Activated CD4-positive, alpha-beta memory T cell treated with anti-CD3 and anti-CD28 coated beads for 36 hours (primary cell): ENCODE measurements at places on chromosomes 3 and 15. TPM values are rescaled to one million over a fixed set of nuclear protein-coding genes. Genes with fewer than 3 reads are reported as not detected.

DNA sequence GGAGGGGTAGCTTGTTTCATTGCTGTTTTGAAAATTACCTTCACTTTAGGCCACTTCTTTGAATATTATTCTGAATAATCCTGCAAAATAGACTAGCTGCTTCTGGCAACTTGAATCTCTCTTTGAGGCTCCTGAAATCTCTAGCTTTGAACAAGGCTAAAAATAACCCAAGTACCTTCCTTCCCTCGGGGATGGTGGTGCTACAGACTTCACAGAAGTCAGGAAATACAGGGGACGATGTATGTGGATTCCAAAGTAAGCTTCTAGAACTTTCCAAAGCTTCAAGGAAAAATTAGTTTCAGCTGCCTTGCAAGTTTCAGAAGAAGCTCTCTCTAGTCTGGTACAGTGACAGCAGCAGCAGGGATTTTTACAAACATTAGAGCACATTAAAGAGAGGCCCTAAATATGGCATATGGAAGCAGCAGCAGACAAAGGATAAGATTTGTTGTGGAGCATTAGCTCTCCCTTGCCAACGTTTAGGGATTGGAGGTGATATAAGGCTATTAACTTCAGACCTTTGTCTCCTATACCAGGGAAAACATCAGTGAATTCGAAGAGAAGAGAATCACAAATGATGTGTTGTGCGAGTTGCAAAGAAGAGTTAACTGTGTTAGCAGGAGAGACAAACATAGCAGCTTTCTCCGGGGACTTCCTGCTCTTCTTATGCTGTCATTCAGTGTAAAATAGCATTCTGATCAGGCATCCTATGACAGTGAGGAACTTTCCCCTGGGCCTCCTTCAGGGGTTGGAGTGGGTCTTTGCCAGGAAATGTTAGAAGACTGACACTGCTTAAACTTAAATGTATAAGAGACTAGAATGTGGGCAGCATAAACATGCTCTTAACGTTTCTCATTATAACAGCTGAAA lies 783.0 kb upstream of the ARPP21 start:
- H3K27me3 ChIP-seq, result no peaks in the 10 kb centered on the region
- H3K27ac ChIP-seq, result no peak overlapping the region
- H3K4me1 ChIP-seq, result no peaks in the 10 kb centered on the region
- DNase-seq, result no peak
- no peaks in the 10 kb centered on the region for H3K36me3 ChIP-seq

GRCh38 chr3:195249057-195249770 lies 21.7 kb downstream of the XXYLT1 start:
- H3K4me3 ChIP-seq, result no peak overlapping the region
- peaks cover 16% of the 10 kb centered on the region for H3K4me1 ChIP-seq
- H3K27ac ChIP-seq, result no peak overlapping the region
- H3K36me3 ChIP-seq, result peaks cover 6% of the 10 kb centered on the region
- DNase-seq, result no peak
- no peaks in the 10 kb centered on the region for H3K27me3 ChIP-seq

GRCh38 chr3:130973406-130973805 lies 53.2 kb downstream of the ASTE1 start:
- H3K36me3 ChIP-seq, result peaks cover 34% of the 10 kb centered on the region
- DNase-seq, result no peak
- peaks cover 8% of the 10 kb centered on the region for H3K4me1 ChIP-seq
- no peaks in the 10 kb centered on the region for H3K27me3 ChIP-seq

DNA sequence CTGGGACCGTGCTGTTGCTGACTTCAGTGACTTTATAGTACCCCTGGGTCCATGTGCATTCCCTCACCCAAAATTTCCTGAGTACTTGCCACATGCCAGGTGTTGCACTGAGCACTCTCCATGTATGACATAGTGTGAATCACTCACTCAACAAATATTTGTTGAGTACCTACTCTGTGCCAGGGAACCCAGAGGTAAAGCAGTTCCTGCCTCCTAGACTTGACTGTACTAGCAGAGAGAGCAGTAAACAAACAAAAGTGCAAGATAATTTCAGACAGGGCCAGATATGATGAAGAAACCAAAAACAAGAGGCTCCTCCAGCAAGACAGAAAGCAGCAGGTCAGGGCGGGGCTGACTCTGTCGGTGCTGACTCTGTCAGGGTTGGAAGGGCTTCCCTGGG lies 12.2 kb downstream of the TGM4 start:
- no peaks in the 10 kb centered on the region for H3K36me3 ChIP-seq
- no peak overlapping the region for H3K4me3 ChIP-seq
- H3K4me1 ChIP-seq, result no peaks in the 10 kb centered on the region
- H3K27me3 ChIP-seq, result peaks cover 9% of the 10 kb centered on the region
- no peak overlapping the region for H3K27ac ChIP-seq

GRCh38 chr3:190848870-190849269 lies 13.6 kb downstream of the GMNC start:
- H3K4me3 ChIP-seq, result no peak overlapping the region
- H3K4me1 ChIP-seq, result no peaks in the 10 kb centered on the region
- no peak for DNase-seq
- H3K27me3 ChIP-seq, result no peaks in the 10 kb centered on the region
- H3K36me3 ChIP-seq, result no peaks in the 10 kb centered on the region

DNA sequence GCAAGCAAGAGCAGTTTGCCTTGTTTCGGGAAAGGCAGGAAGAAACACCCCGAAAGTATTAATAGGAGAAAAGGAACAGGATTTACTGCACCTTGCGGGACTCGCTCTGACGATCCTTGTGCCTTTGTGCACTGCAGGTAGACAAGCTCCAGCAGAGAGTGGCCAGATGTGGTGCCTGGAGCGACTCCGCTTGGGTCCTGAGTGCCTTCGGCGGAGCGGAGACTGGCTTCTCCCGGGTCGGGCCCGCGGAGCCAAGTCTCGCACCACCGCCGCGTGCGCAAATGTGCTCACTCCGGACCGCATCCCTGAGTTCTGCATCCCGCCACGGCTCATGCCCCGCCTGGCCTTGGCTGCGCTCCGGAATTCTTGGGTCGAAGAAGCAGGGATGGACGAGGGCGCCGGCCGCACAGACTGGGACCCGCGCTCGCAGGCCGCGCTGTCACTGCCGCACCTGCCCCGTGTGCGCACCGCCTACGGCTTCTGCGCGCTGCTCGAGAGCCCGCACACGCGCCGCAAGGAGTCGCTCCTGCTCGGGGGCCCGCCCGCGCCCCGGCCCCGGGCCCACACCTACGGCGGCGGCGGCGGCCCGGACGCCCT lies 769 bp downstream of the C2CD4A start:
- peak overlapping the region; percentile 69 for H3K4me3 ChIP-seq
- DNase-seq, result peak; percentile 32
- H3K36me3 ChIP-seq, result no peaks in the 10 kb centered on the region

DNA sequence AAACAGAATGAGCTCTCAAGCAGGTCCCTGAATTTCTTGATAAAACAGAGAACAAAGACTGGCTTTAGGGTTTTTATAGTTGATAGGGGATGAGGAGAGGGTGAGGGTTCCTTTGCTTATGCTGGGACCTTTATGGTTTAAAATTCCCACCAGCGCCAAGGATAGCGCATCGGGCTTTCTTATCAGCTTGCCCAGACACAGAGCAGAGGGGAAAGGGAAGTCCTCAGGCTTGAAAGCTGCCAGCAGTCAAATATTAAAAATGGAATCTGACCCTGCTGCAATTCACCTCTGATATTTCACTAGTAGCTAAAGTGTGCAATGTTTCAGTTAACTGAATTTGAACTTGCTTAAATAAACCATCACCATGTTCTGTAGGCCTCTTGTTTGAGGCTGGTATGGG lies 55.0 kb upstream of the EPHA3 start:
- H3K27me3 ChIP-seq, result no peaks in the 10 kb centered on the region
- H3K36me3 ChIP-seq, result no peaks in the 10 kb centered on the region
- H3K4me3 ChIP-seq, result no peak overlapping the region
- H3K27ac ChIP-seq, result no peak overlapping the region
- no peaks in the 10 kb centered on the region for H3K4me1 ChIP-seq

GRCh38 chr3:13019243-13020095 lies 53.8 kb downstream of the IQSEC1 start:
- no peaks in the 10 kb centered on the region for H3K36me3 ChIP-seq
- H3K27me3 ChIP-seq, result no peaks in the 10 kb centered on the region
- H3K4me1 ChIP-seq, result peaks cover 14% of the 10 kb centered on the region
- H3K27ac ChIP-seq, result no peak overlapping the region

GRCh38 chr3:9549600-9549999 lies 4.0 kb downstream of the LHFPL4 start:
- H3K4me1 ChIP-seq, result peaks cover 7% of the 10 kb centered on the region
- no peak for DNase-seq
- H3K27ac ChIP-seq, result no peak overlapping the region
- peaks cover 44% of the 10 kb centered on the region for H3K27me3 ChIP-seq
- H3K4me3 ChIP-seq, result no peak overlapping the region
- H3K36me3 ChIP-seq, result peaks cover 2% of the 10 kb centered on the region

GRCh38 chr15:31442699-31443111 lies 116.1 kb downstream of the KLF13 start:
- peak; percentile 41 for DNase-seq
- H3K36me3 ChIP-seq, result no peaks in the 10 kb centered on the region
- H3K4me1 ChIP-seq, result peaks cover 51% of the 10 kb centered on the region
- H3K4me3 ChIP-seq, result no peak overlapping the region
- H3K27ac ChIP-seq, result peak overlapping the region; percentile 43

GRCh38 chr3:156888576-156888975 lies 62.4 kb downstream of the LEKR1 start:
- H3K27me3 ChIP-seq, result no peaks in the 10 kb centered on the region
- DNase-seq, result no peak
- H3K36me3 ChIP-seq, result no peaks in the 10 kb centered on the region
- H3K4me3 ChIP-seq, result no peak overlapping the region

DNA sequence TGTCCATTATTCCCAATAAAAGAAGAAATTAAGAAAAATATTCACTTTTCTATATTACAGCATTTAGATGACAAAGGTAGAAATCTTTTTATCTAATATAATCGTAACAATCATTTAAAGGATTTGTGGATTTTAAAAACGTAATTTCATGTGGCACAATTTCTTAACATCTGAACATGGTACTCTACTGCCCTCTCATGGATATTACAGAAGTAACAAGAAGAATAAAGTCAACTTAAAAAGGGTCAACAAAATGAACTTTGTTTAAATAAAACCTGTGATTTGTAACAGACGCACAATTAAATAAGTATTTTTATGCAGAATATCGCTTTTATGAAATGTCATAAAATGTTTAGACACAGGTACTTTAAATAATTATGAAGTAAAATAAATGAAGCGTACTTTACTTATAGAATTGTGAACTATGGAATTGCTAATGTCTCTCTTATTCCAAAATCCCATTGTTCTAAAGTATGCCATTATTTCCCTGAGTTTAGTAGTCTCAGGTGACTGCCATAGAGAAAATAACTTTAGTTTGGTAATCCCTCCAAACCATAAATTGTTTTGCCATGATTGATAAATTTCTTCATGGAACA lies 366.8 kb upstream of the ZNF385D start:
- no peak for DNase-seq
- no peaks in the 10 kb centered on the region for H3K4me1 ChIP-seq
- no peak overlapping the region for H3K4me3 ChIP-seq

DNA sequence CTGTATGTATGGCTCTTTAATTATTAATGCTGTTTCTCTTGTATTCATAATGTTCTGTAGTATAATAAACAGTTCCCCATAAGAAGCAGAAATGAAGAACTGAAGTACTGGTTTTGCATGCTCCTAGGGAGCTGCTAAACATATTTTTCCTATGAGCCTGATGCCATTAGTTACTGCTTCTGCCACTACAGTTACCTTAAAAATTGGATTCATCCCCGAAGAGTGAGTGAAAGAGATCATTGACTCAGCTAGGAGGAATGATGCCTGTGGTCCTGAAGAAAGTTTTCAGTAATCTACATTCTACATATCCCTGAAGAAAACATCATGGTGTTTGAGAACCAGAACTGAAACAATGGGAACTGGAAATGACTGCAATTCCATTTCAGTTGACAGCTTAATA lies 37.1 kb upstream of the ST3GAL6 start:
- H3K4me3 ChIP-seq, result no peak overlapping the region
- no peak for DNase-seq
- H3K27ac ChIP-seq, result no peak overlapping the region
- no peaks in the 10 kb centered on the region for H3K4me1 ChIP-seq
- peaks cover 28% of the 10 kb centered on the region for H3K27me3 ChIP-seq
- H3K36me3 ChIP-seq, result no peaks in the 10 kb centered on the region

- H3K27me3 ChIP-seq, result peaks cover 1% of the 10 kb centered on the region
- no peak overlapping the region for H3K27ac ChIP-seq
- peaks cover 7% of the 10 kb centered on the region for H3K4me1 ChIP-seq
- DNase-seq, result no peak
Measured at GRCh38 chr3:129614927-129615363, 8.5 kb upstream of the PLXND1 start.

- H3K27ac ChIP-seq, result no peak overlapping the region
- peaks cover 25% of the 10 kb centered on the region for H3K36me3 ChIP-seq
- DNase-seq, result no peak
Measured at GRCh38 chr15:30922480-30923311, 19.0 kb downstream of the FAN1 start.

GRCh38 chr3:126028096-126028495 lies 55.8 kb downstream of the SLC41A3 start:
- no peaks in the 10 kb centered on the region for H3K27me3 ChIP-seq
- H3K4me1 ChIP-seq, result peaks cover 6% of the 10 kb centered on the region
- no peak overlapping the region for H3K4me3 ChIP-seq
- no peak overlapping the region for H3K27ac ChIP-seq

GRCh38 chr15:44729408-44730127 lies 6.8 kb upstream of the TRIM69 start:
- H3K27me3 ChIP-seq, result no peaks in the 10 kb centered on the region
- H3K27ac ChIP-seq, result peak overlapping the region; percentile 100
- peak overlapping the region; percentile 100 for H3K4me3 ChIP-seq
- DNase-seq, result peak; percentile 64
- H3K4me1 ChIP-seq, result peaks cover 63% of the 10 kb centered on the region
- peaks cover 47% of the 10 kb centered on the region for H3K36me3 ChIP-seq

- no peak for DNase-seq
- peaks cover 7% of the 10 kb centered on the region for H3K36me3 ChIP-seq
- H3K4me1 ChIP-seq, result no peaks in the 10 kb centered on the region
- no peak overlapping the region for H3K27ac ChIP-seq
Measured at GRCh38 chr3:48493203-48493501, 10.8 kb downstream of the SHISA5 start.

GRCh38 chr3:66538390-66538789 lies 37.6 kb upstream of the LRIG1 start:
- H3K27ac ChIP-seq, result no peak overlapping the region
- H3K27me3 ChIP-seq, result no peaks in the 10 kb centered on the region
- H3K4me3 ChIP-seq, result no peak overlapping the region
- DNase-seq, result no peak
- H3K4me1 ChIP-seq, result no peaks in the 10 kb centered on the region

DNA sequence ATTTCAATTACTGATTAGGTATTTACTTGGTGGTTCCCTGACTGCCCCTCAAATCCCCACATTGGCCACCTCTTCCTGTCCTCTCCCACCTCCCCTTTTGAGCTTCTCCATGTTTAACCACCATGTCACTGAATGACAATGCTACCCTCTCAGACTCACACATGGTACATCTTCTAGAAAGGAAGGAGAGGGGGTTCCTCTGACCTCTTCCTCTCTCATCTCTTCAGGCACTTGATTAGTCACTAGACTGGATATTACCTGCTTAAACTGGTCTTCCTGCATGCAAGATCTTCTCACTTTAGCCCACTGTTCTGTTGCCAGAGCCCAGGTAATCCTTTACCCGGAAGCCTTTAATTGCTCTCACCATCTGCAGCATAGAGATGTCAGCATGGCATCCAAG lies 64.9 kb downstream of the DIPK2A start:
- peaks cover 6% of the 10 kb centered on the region for H3K4me1 ChIP-seq
- peaks cover 2% of the 10 kb centered on the region for H3K27me3 ChIP-seq
- H3K4me3 ChIP-seq, result no peak overlapping the region
- H3K36me3 ChIP-seq, result no peaks in the 10 kb centered on the region
- DNase-seq, result no peak

The PLSCR2 gene
- not detected for total RNA-seq

The CACNA2D2 gene
- 0.69 TPM for total RNA-seq

The SGO1 gene
- 37.8 TPM for total RNA-seq

The KNL1 gene
- total RNA-seq, result 33.1 TPM

The NUTM1 gene
- total RNA-seq, result not detected

The CSNK1G1 gene
- 17.5 TPM for total RNA-seq

The SLITRK3 gene
- not detected for total RNA-seq

The ABI3BP gene
- not detected for total RNA-seq

The WDR93 gene
- total RNA-seq, result not detected
